ENCODE measurements at places on chromosomes 12 and 14. TPM values are rescaled to one million over a fixed set of nuclear protein-coding genes. Genes with fewer than 3 reads are reported as not detected.

- H3K4me1 ChIP-seq = peaks cover 46% of the 10 kb centered on the region
- H3K27me3 ChIP-seq = no peaks in the 10 kb centered on the region
- H3K4me3 ChIP-seq = no peak overlapping the region
These were observed 34.9 kb downstream of the KRT80 start for GRCh38 chr12:52156757-52157565.

DNA sequence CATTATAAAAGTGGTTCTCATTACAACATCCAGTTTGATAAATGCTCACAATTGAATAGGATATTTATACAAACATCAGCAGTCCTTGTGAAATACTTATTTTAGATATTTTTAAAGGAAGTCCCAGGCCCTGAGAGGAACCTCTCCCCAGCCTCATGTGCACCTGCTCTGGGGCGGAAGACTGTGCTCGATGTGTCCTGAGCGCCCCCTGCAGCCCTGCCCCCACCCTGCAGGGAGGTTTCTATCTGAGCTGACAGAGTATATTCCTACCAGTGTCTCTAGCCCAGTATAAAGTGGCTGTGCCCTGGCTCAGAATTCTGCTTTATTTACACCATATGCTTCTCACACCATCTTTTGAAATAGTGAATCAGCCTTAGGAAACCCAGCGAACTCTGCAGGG is 1349.1 kb downstream of the TMEM121 start:
- peak; percentile 55 for DNase-seq
- no peak overlapping the region for H3K27ac ChIP-seq
- H3K4me1 ChIP-seq = peaks cover 16% of the 10 kb centered on the region
- H3K4me3 ChIP-seq = no peak overlapping the region
- no peaks in the 10 kb centered on the region for H3K36me3 ChIP-seq

The POMT2 gene
- 16.1 TPM for total RNA-seq

GRCh38 chr12:92185052-92185451 is 39.4 kb upstream of the BTG1 start:
- peak overlapping the region; percentile 84 for H3K27ac ChIP-seq
- DNase-seq = peak; percentile 52
- H3K4me3 ChIP-seq = peak overlapping the region; percentile 46
- peaks cover 47% of the 10 kb centered on the region for H3K4me1 ChIP-seq
- H3K27me3 ChIP-seq = no peaks in the 10 kb centered on the region

- H3K36me3 ChIP-seq = no peaks in the 10 kb centered on the region
- H3K27me3 ChIP-seq = no peaks in the 10 kb centered on the region
- peak; percentile 69 for DNase-seq
- H3K4me3 ChIP-seq = no peak overlapping the region
- peak overlapping the region; percentile 13 for H3K27ac ChIP-seq
- H3K4me1 ChIP-seq = peaks cover 5% of the 10 kb centered on the region
These were observed 334.0 kb downstream of the BTG1 start for GRCh38 chr12:91811481-91812287.

The ADSS1 gene
- total RNA-seq = 1.2 TPM

The CCNB1IP1 gene
- total RNA-seq = 39.3 TPM

DNA sequence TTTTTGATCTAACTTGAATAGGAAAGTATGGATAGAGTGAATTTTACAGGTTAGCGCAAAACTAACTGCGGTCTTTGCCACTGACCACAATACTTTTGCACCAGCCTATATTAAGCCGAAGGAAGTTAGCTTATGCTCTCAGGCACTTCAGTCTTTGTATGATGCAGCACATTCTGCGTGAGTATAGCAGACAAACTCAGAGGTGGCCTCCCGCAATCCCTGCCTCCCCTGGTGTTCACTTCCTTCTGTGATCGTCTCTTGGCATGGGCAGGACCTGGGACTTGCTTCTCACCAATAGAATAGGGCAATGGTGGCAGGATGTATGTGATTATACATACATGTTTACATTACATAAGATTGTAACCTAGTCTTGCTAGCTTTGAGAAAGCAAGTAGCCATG is 10.3 kb upstream of the SLC6A13 start:
- H3K4me1 ChIP-seq = peaks cover 5% of the 10 kb centered on the region
- no peak for DNase-seq
- no peaks in the 10 kb centered on the region for H3K27me3 ChIP-seq
- no peak overlapping the region for H3K4me3 ChIP-seq
- no peak overlapping the region for H3K27ac ChIP-seq

The PRPH gene
- total RNA-seq = not detected

DNA sequence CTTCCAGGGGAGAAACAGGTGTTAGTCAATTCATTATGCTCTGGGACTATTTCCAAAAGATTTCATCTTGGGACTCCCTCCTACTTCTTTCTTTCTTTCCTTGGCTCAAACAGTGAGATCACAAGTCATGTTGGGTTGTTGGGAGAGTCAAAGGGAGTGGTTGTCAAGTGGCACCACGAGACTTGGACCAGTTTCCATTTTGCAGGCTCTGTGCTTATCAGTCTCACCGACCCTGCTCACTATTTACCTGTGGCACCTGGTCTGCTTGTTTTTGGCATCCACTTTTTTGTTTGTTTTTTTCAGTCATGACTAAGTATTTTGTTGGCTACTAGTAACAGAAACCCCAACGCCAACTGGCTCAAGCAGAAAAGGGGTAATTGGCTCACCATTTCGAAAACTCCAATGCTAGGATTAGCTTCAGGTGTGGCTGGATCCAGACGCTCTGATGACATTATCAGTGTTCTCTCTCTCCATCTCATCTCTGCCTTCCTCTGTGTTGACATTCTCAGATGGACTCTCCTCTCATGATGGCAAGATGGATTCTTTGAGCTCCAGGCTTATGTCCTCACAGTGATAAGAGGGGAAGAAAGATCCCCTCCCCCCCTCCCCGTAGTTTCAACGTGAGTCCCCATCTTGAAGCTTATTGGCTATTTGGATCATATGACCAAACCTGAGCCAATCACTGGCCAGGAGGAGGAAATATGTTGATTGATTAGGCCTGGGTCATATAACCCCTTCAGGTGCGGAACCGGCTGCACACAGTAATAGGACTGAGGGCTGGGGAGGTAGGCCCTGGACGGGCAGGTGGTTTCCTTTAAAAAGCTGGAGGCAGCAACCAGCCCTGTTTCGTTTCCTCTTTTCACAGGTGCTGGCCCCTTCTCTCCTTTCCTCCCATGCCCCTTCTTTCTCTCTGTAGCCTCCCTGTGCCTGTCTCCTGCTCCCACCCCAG is 84.2 kb downstream of the AACS start:
- DNase-seq = no peak
- H3K36me3 ChIP-seq = no peaks in the 10 kb centered on the region
- no peaks in the 10 kb centered on the region for H3K4me1 ChIP-seq
- no peak overlapping the region for H3K4me3 ChIP-seq
- no peaks in the 10 kb centered on the region for H3K27me3 ChIP-seq
- H3K27ac ChIP-seq = no peak overlapping the region

- DNase-seq = no peak
- no peak overlapping the region for H3K4me3 ChIP-seq
- H3K27me3 ChIP-seq = no peaks in the 10 kb centered on the region
- H3K4me1 ChIP-seq = no peaks in the 10 kb centered on the region
These were observed 543.6 kb downstream of the FOXG1 start for GRCh38 chr14:29310210-29310609.

GRCh38 chr12:77115471-77115870 is 50.1 kb upstream of the E2F7 start:
- no peaks in the 10 kb centered on the region for H3K36me3 ChIP-seq
- DNase-seq = no peak
- no peaks in the 10 kb centered on the region for H3K27me3 ChIP-seq
- no peaks in the 10 kb centered on the region for H3K4me1 ChIP-seq
- H3K27ac ChIP-seq = no peak overlapping the region

DNA sequence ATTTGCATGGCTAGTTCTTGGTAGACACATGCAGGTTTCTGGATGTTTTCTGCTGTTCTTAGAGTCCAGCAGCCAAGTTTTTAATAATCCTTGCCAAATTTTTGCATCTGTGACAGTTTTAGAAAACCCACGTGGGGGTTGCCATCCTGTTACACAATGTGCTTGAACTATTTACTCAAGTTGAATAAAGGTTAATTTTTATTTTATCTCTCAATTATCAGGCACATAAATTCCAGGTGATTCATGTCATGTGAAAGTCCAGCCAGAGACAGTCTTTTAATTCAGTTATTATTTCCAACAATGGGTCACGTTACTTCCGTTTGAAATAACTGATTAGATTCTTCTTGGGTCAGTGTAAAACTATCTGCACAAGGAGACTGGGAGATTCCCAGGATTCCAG is 15.7 kb downstream of the MYRFL start:
- no peak overlapping the region for H3K27ac ChIP-seq
- no peak overlapping the region for H3K4me3 ChIP-seq
- DNase-seq = no peak
- H3K36me3 ChIP-seq = no peaks in the 10 kb centered on the region
- no peaks in the 10 kb centered on the region for H3K4me1 ChIP-seq
- H3K27me3 ChIP-seq = peaks cover 4% of the 10 kb centered on the region

- no peak overlapping the region for H3K4me3 ChIP-seq
- H3K4me1 ChIP-seq = peaks cover 68% of the 10 kb centered on the region
- no peak for DNase-seq
- H3K27me3 ChIP-seq = no peaks in the 10 kb centered on the region
- no peak overlapping the region for H3K27ac ChIP-seq
These were observed 12.3 kb downstream of the UBE2N start for GRCh38 chr12:93429448-93429847.

DNA sequence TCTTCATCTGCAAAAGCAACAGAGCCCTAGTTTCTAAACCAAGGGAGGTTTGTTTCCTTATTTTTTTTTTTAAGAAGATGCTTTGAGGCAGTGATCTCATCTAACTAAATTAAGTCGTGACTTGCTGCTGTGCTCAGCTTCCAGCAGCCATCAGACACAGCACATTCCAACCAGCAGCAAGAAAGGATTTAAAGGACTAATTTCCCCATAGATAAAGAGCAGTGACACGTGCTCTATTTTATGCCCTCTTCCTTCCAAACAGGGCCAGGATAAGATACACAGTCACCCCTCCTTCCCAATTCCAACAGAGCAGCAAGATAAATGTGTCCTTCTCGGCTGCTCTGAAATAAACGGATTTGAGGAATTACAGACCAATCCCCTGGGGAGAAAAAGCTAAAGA is 81.7 kb downstream of the PRKAB1 start:
- H3K4me1 ChIP-seq = no peaks in the 10 kb centered on the region
- DNase-seq = no peak
- no peak overlapping the region for H3K27ac ChIP-seq
- H3K36me3 ChIP-seq = peaks cover 84% of the 10 kb centered on the region
- H3K27me3 ChIP-seq = no peaks in the 10 kb centered on the region

- H3K36me3 ChIP-seq = peaks cover 5% of the 10 kb centered on the region
- H3K4me3 ChIP-seq = no peak overlapping the region
- H3K27ac ChIP-seq = no peak overlapping the region
- H3K27me3 ChIP-seq = no peaks in the 10 kb centered on the region
These were observed 92.0 kb downstream of the RFLNA start for GRCh38 chr12:124386661-124387527.

The IFNG-AS1 gene
- total RNA-seq = 0.35 TPM

DNA sequence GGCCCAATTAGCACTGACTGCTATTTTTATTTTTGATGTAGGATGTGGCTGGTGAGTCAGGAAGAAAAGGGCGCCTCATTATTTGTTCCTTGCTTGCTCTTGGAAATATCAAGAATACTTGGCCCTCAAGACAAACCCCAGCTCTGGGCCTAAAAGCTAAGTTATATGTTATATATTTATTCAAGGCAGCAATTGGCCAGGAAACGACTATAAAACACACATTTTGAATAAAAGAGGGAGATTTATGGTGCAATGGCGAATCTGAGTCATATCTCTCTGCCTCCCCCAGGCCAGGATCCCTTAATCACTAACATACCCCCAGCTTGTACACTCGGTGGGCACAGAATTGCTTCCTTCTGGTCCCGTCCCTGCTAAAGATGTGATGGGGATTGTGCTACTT is 63.3 kb downstream of the TBX5 start:
- no peak for DNase-seq
- H3K27ac ChIP-seq = no peak overlapping the region
- H3K4me1 ChIP-seq = no peaks in the 10 kb centered on the region
- H3K4me3 ChIP-seq = no peak overlapping the region
- H3K27me3 ChIP-seq = no peaks in the 10 kb centered on the region
- no peaks in the 10 kb centered on the region for H3K36me3 ChIP-seq

The KLRC3 gene
- total RNA-seq = not detected

Measured in activated CD4-positive, alpha-beta memory T cell treated with anti-CD3 and anti-CD28 coated beads, Interleukin-2, amount 10 ng/mL, durations not matched to agents 7 days and 5 days (primary cell).